ENCODE measurements at places on chromosomes 5 and 9.

- no peak for DNase-seq
These were observed 40.0 kb upstream of the SMC5 start for GRCh38 chr9:70218767-70219166.

- no peak for DNase-seq
These were observed 197.5 kb downstream of the TRPM3 start for GRCh38 chr9:70923961-70924360.

DNA sequence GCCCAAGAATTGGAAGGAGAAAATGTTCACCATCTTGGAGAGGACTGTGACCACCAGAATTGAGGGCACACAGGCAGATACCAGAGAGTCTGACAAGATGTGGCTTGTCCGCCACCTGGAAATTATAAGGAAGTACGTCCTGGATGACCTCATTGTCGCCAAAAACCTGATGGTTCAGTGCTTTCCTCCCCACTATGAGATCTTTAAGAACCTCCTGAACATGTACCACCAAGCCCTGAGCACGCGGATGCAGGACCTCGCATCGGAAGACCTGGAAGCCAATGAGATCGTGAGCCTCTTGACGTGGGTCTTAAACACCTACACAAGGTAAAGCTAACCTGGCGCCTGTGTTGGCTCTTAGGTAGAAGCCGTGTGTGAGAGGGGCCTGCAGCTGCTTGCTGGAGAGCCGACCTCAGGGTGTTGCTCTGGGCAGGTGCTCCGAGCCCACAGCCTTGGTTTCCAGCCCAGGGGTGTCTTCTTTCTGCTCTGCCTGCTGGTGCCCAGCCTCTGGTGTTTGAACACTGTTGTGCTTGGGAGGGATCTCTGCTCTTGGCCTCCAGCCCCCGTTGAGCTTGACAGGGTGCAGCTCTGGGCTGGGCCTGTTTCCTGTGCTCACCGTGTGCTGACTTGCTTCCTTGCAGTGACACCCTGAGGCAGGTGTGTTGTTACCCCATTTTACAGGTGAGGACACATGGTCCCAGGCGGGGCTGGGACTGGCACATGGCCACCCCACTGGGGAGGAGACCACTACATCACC is 10.9 kb downstream of the EXOC3 start:
- no peak for DNase-seq

DNA sequence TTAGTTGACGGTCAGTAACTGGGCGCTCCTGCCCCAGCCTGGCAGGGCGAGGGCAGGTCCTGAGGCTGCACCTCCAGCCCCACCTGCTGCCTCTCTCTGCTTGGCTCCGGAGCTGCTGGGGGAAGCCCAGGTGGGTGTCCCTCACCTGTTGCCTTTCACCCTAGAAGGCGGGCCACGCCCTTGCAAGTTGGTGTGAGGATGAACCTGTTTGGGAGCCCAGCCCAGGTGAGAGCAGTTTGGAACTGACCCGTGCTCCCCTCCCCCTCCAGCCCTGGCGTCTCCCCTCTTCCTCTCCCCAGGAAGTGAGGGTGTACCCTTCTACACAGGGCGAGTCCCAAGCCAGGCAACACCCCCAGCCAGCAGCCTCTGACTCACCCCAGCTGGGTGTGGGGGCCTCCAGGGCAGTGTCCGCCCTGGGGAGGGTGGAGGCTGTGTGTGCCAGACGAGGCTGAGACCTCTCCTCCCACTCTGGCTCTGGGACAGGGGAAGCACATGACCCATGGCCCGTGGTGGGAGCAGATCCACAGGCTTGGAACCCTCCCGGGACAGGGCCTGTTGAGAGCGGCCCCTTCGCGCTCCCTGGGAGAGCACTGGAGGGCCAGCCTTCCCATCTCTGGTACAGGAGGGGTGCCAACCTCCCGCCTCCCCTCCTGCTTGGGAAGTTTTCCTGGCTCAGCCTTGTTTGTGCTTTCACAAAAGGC is 10.4 kb downstream of the LRRC8A start:
- DNase-seq = no peak

GRCh38 chr9:36306471-36307306 is 48.4 kb upstream of the GNE start:
- no peak for DNase-seq

- no peak for DNase-seq
These were observed 241.3 kb downstream of the DEPDC1B start for GRCh38 chr5:60458666-60459065.

- no peak for DNase-seq
These were observed 297.0 kb downstream of the EFNA5 start for GRCh38 chr5:107373549-107374263.

DNA sequence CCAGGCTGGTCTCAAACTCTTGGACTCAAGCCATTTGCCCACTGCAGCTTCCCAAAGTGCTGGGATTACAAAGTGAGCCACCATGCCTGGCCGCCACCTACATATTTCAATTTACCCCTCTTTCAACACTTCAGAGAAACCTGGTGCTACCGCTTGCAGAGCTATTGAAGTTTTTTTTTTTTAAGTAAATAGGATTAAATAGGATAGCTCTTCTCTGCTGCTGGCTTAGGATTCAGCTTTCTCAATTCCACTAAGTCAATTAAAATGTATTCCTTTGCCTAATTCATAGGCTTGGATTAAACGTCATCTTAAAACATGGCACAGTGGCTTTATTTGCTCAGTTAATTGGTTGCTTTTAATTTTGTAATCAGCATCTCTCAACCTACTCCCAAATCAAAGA is 41.0 kb downstream of the KIAA1191 start:
- no peak for DNase-seq

- DNase-seq = no peak
These were observed 68.3 kb downstream of the IQGAP2 start for GRCh38 chr5:76471406-76471805.

- no peak for DNase-seq
These were observed 196.2 kb downstream of the FRMD3 start for GRCh38 chr9:83342006-83342405.

GRCh38 chr9:126457175-126457547 is 130.5 kb downstream of the MVB12B start:
- DNase-seq = no peak

- DNase-seq = no peak
These were observed 115.6 kb upstream of the COL5A1 start for GRCh38 chr9:134525841-134526583.

DNA sequence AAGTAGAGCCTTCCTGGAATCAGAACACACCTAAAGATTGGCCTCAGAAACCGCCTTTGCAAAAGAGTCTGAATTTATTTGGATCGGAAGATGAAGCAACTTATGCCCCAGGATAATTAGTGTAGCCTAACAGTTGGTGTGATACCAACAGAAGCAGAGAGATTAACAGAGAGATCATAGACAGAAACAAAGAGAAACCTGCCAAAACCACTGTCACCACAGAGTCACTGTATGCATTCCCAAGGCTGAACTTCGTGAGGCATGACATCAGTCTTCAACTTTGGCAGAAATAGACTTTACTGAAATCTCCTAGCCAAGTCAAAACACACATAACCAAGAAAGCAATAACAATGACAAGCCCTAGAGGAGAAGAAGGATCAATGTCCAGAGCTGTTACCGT is 361.8 kb downstream of the ELAVL2 start:
- DNase-seq = no peak

DNA sequence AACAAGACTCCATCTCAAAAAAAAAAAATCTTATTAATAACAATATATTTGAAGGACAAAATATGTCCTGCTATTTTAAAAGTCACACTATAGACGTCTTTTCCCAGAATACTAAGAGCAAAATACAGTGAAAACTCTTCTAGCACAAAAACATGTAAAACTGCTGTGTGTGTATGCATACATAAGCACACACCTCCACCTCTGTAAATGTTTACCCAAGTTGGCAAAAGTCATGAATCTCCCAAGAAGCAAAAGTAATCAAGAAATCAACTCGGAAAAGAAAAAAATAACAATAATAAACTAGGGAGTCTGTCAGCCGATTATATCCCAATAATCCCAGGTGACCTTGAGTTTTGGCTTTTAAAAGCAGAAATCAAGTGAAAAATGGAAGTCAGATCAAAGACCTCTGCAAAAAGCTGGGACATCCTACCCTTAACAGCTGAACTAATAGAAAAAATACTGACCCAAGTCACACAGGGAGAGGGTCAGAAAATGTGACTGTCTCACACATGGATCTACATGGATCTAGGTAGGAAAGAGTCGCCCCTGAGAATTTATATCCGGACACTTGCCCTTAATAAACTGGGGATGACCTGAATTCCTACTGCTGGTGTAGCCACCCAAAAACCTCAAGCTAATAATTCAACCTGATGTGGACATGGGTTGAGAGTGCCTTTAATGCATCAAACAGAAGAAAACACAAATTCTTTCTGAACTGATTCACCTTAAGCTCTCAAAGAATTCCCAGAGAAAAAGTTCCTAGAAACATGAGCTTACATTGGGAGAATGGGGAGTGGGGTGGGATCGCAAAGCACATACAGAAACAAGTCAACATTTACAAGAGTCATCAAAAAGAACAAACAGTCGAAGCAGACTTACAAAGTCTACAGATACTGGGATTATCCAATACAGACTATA is 29.9 kb downstream of the LPAR1 start:
- no peak for DNase-seq

DNA sequence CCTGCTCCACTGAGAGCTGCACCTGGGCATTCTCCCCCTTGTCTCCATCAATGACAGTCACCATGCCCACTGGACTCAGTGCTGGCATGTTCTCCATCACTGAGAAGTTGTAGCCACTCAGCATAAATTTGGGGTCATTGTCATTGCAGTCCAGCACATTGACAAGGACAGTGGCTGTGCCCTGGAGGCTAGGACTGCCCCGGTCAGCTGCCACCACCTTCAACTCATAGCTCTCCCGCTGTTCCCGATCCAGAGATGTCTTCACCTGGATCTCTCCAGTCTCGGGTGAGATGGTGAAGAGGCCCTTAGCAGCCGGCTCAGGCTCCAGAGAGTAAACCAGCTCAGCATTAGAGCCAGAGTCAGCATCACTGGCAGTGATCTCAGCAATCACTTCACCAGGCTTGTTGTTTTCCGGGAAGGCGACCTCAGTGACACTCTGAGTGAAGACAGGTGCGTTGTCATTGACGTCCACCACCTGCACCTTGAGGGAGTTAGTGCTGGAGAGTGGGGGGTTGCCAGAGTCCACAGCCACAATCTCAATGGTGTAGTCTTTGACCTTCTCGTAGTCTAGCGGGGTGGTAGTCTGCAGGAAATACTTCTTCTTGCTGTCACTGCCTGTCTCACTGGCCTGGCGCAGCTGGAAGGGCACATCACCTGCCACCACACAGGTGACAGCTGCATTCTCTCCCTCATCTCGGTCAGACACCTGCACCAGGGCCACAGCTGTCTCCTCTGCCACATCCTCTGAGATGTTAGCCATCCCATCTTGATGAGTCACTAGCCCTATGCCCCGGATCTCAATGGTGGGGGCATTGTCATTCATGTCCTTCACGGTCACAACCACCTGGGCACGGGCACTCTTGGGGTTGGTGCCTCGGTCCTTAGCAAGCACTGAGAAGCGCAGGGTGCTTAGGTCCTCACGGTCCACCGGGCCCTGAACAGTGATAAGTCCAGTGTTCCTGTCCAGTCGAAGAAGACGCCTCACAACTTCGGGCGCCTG is 13.5 kb downstream of the PCDH1 start:
- DNase-seq = no peak

GRCh38 chr5:17241635-17242034 is 24.2 kb downstream of the BASP1 start:
- no peak for DNase-seq

GRCh38 chr5:102324714-102325113 is 28.6 kb upstream of the SLCO4C1 start:
- no peak for DNase-seq

DNA sequence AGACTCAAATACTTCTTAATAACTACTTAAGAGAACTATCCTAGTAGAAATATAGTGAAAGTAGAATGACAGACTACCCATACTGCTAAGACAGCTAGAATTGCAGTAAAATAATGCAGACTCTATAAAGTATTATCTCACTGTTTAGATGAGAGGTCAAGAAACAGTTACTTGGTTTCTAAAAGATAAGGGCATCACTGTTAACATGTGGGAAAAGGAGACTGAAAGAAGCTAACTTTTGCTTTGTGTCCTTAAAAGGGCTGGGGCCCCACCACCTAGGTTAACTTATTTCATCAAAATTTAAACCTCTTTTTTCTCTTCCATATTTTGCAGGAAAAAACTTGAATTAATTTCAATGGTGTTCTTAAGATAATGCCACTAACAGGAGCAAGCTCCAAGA is 204.3 kb downstream of the CNTLN start:
- DNase-seq = no peak

GRCh38 chr9:127588740-127589506 is 23.2 kb upstream of the STXBP1 start:
- DNase-seq = no peak

DNA sequence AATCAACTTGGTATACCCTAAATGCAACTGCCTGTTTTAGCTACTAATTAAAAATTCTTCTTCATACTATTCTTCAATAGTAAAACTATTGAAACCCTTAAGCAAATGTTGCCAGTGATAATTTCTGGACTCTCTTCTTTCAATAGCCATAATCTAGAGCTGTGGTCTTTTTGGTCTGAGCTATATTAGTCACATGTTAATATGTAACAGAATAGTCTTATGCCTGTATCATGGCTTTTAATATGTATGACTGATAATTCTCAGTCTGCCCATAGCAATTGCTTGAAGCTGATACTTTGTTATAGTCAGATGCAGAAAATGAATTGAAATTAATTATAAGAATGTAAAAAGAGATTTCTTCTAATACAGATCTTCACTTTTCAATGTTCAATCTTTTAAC is 1871.9 kb upstream of the CDH6 start:
- DNase-seq = no peak

- no peak for DNase-seq
These were observed 43.1 kb downstream of the TRIO start for GRCh38 chr5:14186059-14186830.
